ENCODE measurements at places on chromosomes 13 and 19. TPM values are rescaled to one million over a fixed set of nuclear protein-coding genes. Genes with fewer than 3 reads are reported as not detected.

PSPN gene
- 2.1 TPM for total RNA-seq

ZNF561 gene
- 39.1 TPM for total RNA-seq

TMIGD2 gene
- not detected for total RNA-seq

ADGRE2 gene
- total RNA-seq: 1.4 TPM

RFPL4A gene
- total RNA-seq: not detected

C19orf12 gene
- total RNA-seq: 32.5 TPM

All from thyroid gland (tissue), 4 donors.